ENCODE measurements at places on chromosomes 3 and 15.

- H3K4me1 ChIP-seq: no peaks in the 10 kb centered on the region
- no peak overlapping the region for H3K27ac ChIP-seq
- H3K27me3 ChIP-seq: no peaks in the 10 kb centered on the region
- no peak overlapping the region for H3K4me3 ChIP-seq
These were observed 29.3 kb upstream of the MEF2A start for GRCh38 chr15:99536422-99537040.

DNA sequence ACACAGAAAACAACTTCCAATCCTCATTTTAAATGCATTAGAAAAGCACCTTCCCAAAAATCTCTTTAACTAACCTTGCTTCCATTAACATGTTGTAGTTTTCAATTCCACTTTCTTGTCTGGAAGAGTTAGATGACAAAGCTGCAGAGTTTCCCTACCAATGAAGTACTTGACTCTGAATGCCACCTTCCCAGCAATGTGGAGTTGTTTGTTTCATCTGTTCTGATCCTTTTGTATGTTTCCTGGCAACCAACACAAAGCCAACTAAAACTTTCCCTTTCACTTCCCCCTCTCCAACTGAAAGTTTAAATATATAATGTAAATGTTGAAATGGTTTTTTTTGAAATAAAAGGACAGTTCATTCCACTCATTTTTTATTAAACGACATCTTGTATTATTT, at the start of gene WDR49:
TSS of gene WDR49 (minus strand) at position 183 of the 400 bp plus-strand sequence. CDS start 517 bp downstream, outside the sequence.
- peak within 1 kb of the TSS; percentile 95 for H3K27ac ChIP-seq
- no peak within 1 kb of the TSS for H3K4me3 ChIP-seq
- H3K4me1 ChIP-seq: peaks cover 15% of the 10 kb centered on the region

DNA sequence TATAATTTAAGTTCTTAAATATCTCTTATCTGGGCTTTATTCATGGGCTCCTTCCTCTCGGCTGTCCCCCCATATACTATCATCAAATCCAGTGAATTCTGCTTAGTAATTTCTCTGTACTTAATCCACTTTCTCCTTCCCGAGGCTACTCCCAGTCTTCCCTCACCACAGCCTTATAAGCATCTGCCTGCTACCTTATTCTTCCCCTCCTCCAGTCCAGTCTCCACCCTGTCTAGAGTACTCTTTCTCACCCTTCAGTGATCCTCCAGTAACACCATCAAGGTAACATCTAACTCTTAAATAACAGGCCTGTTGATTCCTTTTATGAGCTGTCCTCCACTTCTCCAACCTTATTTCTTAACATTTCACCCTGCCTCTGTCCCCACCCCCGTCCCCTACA, 65.8 kb downstream of the NEO1 start:
- H3K4me3 ChIP-seq: no peak overlapping the region
- no peaks in the 10 kb centered on the region for H3K36me3 ChIP-seq
- no peaks in the 10 kb centered on the region for H3K27me3 ChIP-seq

GRCh38 chr3:136811701-136812100, 7.2 kb upstream of the SLC35G2 start:
- H3K27ac ChIP-seq: no peak overlapping the region
- no peaks in the 10 kb centered on the region for H3K36me3 ChIP-seq
- DNase-seq: no peak
- no peaks in the 10 kb centered on the region for H3K4me1 ChIP-seq

DNA sequence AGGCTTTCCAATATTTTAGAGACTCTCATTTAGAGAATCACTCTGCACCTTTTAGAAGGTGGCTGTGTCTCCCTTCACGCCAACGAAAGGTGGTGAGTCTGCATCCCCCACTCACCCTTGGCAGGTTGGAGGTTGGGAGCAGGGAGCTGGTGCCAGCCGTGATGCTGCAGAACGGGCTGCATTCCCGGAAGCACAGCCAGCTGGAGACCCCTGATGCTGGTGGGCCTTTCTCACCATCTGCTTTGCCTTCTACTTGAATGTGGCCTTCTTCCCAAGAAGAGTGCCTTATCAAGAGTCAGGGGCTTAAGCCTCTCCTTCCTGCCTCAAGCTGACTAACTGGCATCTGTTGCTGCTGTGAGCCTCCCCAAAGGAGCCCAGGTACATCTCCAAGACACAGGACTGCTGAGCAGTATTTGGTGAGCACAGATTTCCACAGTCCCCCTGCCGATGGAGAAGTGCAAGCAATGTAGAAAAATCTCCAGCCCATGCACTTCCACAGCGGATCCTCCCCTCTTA, 17.7 kb upstream of the HEG1 start:
- no peaks in the 10 kb centered on the region for H3K27me3 ChIP-seq
- no peak overlapping the region for H3K27ac ChIP-seq
- no peak overlapping the region for H3K4me3 ChIP-seq

DNA sequence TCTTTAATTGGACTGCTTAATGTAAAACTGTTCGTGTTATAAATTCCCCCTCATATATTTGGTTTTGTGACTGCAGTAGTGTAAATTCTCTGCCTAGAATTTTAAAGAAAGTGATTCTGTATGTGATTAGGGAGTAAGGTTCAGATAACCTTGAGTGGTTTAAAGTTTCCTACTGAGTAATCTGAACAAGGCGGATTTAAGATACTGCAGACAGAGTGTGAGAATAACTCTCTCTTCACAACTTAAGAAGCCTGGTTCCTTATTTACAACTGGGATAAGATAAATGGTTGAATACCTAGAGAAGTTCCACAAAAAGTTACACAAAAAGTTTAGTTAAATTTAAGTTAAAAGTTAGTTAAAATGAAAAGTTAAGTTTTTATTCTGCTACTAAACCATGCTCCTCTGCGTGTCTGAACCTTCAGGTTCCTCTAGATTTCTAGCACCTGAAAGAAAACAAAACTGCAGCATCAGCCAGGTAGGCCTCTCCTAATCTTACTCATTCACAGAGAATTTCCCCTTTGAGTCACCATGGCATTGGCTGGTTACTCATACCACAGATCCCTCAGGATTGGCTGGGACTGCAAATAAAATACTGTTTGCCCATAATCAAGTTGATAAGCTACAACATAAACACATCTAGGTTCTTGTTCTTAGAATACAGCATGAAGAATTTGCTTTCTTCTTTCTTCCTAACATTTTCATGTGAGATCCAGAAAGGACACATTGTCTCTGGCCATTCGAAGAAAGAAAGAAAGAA, at the start of gene ARL14:
TSS of gene ARL14 (plus strand) at position 614 of the 757 bp plus-strand sequence. CDS start 187 bp downstream, outside the sequence.
- H3K36me3 ChIP-seq: no peaks in the 10 kb centered on the region
- peaks cover 12% of the 10 kb centered on the region for H3K4me1 ChIP-seq
- peak; percentile 21 for DNase-seq

DNA sequence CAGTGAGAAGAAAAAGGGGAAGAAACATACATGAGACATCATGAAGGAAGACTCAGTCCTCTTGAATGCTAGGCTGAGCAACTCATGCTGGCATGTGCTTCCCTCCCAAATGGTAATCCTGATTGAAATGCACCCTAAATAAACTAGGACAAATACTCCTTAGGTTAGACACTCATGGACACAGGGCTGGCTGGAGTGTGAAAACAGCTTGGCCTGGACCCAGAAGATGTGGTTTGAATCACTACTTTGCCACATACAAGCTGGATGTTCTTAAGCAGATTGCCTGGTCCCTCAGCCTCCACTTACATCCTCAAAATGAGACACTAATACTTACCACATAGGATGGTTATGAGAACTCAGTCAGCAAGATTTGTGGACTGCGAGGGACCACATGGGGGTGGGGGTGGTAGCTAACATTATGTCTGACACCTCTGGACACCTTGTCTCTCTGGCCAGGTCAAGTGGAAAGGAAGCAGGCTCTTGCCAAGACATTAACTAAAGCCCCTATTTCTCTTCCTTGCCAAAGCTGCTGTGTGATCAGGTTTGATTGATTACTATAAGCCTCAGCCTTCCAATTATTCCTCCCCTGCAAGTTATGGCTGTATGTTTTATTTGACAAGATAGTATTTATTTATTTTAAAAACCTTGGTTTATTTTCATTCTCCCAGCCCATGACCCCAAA, 138.9 kb upstream of the SLC7A14 start:
- no peaks in the 10 kb centered on the region for H3K36me3 ChIP-seq
- H3K4me3 ChIP-seq: no peak overlapping the region
- H3K27me3 ChIP-seq: no peaks in the 10 kb centered on the region
- no peak for DNase-seq
- no peak overlapping the region for H3K27ac ChIP-seq

GRCh38 chr3:88595026-88595425, 445.3 kb downstream of the C3orf38 start:
- no peak overlapping the region for H3K4me3 ChIP-seq
- H3K36me3 ChIP-seq: no peaks in the 10 kb centered on the region
- no peak overlapping the region for H3K27ac ChIP-seq
- H3K4me1 ChIP-seq: no peaks in the 10 kb centered on the region
- no peaks in the 10 kb centered on the region for H3K27me3 ChIP-seq

All from H1 (cell line).